Stimulated activated effector memory CD8-positive, alpha-beta T cell treated with anti-CD3 and anti-CD28 coated beads, Interleukin-12 subunit alpha, Interleukin-12 subunit beta, amount 100 ng/mL, for 72 hours (primary cell): ENCODE measurements at places on chromosomes 12 and 14.

DNA sequence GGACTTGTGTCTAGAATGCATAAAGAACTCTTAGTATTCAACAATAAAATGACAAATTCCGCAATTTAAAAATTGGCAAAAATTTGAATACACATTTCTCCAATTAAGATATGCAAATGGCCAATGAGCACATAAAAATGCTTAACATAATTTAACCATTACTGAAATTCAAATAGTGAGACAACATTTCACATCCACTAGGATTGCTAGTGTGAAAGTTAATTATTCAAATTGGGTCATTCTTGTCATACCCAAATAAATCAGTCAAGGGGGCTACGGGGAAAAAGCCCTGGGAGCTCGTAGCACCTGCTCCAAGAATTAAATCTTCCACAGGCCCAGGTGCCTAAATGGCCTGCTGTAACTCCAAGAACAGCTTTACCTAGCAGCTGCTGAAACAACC, 25.0 kb upstream of the C14orf132 start:
- no peak for DNase-seq

- no peak for DNase-seq
Observed at GRCh38 chr14:95697764-95698163, 11.5 kb downstream of the TCL1B start.

GRCh38 chr14:88421286-88421685, 35.8 kb downstream of the SPATA7 start:
- DNase-seq = no peak

- no peak for DNase-seq
Observed at GRCh38 chr14:56412468-56413434, 166.8 kb upstream of the TMEM260 start.

DNA sequence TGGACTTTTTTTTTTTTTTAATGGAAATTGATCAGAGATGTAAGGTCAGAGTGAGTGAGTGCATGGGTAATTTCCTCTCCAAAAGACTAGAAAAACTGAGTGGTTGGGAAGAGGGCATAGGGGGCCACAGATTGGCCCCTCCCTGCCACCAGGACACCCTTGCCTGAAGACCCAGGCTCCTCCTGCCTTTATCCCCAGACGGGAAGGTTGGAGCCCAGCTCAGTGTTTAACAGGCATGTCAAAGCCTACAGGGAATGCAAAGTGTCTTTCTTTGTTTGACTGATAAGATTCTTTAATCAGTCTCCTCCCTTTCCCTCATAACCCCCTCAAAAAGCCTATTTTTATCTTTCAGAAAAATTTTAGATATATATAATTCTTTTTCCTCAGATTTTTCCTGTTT, 50.3 kb downstream of the IRAK3 start:
- DNase-seq = no peak
